ENCODE measurements at places on chromosomes 5 and 9.

DNA sequence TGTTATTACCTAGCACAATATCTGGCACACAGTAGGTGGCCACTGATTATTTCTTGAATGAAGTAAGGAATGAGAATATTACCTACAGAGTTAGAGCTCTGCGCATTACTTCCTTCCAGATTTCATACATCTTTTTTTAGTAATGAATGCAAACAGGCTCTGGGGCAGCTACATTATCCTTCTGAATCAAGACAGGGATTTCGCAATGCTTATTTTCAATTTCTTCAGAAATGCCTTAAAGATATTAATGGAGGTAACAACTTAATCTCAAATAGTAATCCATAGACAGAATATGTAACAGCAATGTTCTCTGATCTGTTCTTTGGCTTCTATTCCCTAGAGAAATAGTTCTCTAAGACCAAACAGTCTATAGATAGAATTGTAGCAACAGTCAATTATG, 32.6 kb downstream of the CDKN2A start:
- no peak for DNase-seq

- DNase-seq, result peak; percentile 89
These were observed 4.4 kb downstream of the CRB2 start for GRCh38 chr9:123360161-123361085.

DNA sequence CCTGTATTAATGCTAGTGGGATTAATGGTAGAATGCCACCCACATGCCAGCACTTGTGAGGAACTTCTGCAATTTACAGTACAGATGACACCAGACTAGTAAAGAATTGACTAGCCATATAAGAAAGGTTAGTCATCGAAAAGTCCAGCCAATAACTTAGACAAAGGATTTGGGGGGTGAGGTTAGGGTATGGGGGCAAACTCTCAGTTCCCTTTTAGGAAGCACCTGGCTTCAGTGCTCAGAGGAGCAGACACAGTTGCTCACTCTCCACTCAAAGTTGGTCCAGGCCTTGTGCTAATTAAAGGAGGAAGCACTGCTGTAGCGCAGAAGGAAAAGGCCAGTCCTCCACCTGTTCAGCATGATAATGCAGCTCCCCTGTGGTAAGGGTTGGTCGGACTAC, 25.2 kb downstream of the TGFBR1 start:
- peak; percentile 30 for DNase-seq

- DNase-seq, result no peak
These were observed at the start of gene ANXA1 for GRCh38 chr9:73151653-73152542. Gene ANXA1 (plus strand): TSS chr9:73151865. CDS start chr9:73158536, 6,671 bp downstream.

- no peak for DNase-seq
These were observed 157.7 kb upstream of the SLC24A2 start for GRCh38 chr9:19946441-19947109.

GRCh38 chr5:137696481-137696880, 39.4 kb downstream of the KLHL3 start:
- no peak for DNase-seq
